Stomach (tissue), 19 donors: ENCODE measurements at places on chromosomes 11 and 22. TPM values are rescaled to one million over a fixed set of nuclear protein-coding genes. Genes with fewer than 3 reads are reported as not detected.

Gene MMP1
- not detected for total RNA-seq

Gene SLC22A8
- total RNA-seq = not detected

Gene OR56A1
- 0.18 TPM for total RNA-seq

Gene C1QTNF5
- 17.4 TPM for total RNA-seq

Gene CCDC87
- total RNA-seq = 0.45 TPM

Gene HBB
- 29.5 TPM for total RNA-seq

Gene ZNRD2
- 51.9 TPM for total RNA-seq

- H3K27ac ChIP-seq = no peak overlapping the region
- DNase-seq = no peak
- H3K4me3 ChIP-seq = no peak overlapping the region
Observed at GRCh38 chr11:64726211-64726641, 3.2 kb upstream of the NRXN2 start.

GRCh38 chr11:80495116-80495515 lies 1054.3 kb upstream of the TENM4 start:
- no peak overlapping the region for H3K27ac ChIP-seq
- no peaks in the 10 kb centered on the region for H3K36me3 ChIP-seq
- H3K4me3 ChIP-seq = no peak overlapping the region
- H3K4me1 ChIP-seq = no peaks in the 10 kb centered on the region

GRCh38 chr11:131300439-131300717 lies 70.0 kb upstream of the NTM start:
- H3K4me1 ChIP-seq = no peaks in the 10 kb centered on the region
- H3K27ac ChIP-seq = no peak overlapping the region
- no peak for DNase-seq
- H3K36me3 ChIP-seq = no peaks in the 10 kb centered on the region
- H3K4me3 ChIP-seq = no peak overlapping the region

DNA sequence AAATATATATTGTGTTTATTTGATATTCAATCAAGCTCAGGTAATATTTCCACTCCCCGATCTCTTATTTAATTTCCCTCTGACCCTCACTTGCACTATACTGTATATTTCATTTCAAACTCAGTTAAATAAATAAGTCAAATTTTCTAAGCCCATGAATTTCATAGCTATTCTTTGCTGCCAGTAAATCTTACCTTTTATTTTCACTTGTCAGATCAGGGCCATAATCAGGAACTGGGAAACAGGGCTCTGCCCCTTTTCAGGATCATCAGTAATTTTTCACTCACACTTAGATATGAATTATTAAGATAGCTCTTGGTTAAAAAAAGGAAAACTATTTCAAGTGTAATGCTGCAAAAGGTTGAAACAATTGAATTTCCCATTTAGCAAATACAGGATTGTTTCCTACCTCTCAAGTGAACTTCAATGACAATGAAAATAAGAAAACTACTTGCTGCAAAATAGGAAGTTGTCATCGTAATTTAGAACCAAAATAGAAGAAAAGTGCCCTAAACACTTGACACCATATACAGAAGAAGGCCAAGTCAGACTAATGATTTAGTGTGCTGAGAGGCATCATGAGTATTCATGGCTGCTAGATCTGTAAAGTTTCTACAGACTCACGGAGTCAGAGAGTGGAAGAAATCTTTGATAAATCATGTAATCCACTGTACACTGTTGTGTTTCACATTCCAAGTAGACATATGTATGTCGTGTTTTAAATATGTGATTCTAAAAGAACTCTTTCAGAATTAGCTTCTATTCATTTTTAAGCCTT lies 316.8 kb upstream of the CNTN5 start:
- H3K36me3 ChIP-seq = no peaks in the 10 kb centered on the region
- no peaks in the 10 kb centered on the region for H3K4me1 ChIP-seq
- no peaks in the 10 kb centered on the region for H3K27me3 ChIP-seq
- no peak overlapping the region for H3K4me3 ChIP-seq

GRCh38 chr22:38997518-38997917 lies 15.4 kb downstream of the APOBEC3B start:
- peaks cover 5% of the 10 kb centered on the region for H3K27me3 ChIP-seq
- no peaks in the 10 kb centered on the region for H3K36me3 ChIP-seq
- no peaks in the 10 kb centered on the region for H3K4me1 ChIP-seq
- DNase-seq = no peak

- H3K27me3 ChIP-seq = no peaks in the 10 kb centered on the region
- no peak overlapping the region for H3K27ac ChIP-seq
- peaks cover 8% of the 10 kb centered on the region for H3K36me3 ChIP-seq
- H3K4me3 ChIP-seq = no peak overlapping the region
- H3K4me1 ChIP-seq = no peaks in the 10 kb centered on the region
- no peak for DNase-seq
Observed at GRCh38 chr11:8650401-8650990, 32.0 kb downstream of the TRIM66 start.

DNA sequence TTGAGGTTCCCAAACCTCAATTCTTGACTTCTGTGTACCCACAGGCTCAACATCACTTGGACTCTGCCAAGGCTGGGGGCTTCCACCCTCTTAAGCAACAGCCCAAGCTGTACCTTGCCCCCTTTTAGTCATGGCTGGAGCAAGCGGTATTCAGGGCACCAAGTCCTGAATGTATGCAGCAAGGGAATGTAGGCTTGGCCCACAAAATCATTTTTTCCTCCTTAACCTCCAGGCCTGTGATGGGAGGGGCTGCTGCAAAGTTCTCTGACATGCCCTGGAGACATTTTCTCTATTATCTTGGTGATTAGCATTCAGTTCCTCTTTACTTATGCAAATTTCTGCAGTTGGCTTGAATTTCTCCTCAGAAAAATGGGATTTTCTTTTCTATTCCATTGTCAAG lies 4.9 kb upstream of the OR5L1 start:
- H3K27me3 ChIP-seq = no peaks in the 10 kb centered on the region
- H3K27ac ChIP-seq = no peak overlapping the region
- DNase-seq = no peak
- no peaks in the 10 kb centered on the region for H3K4me1 ChIP-seq
- no peaks in the 10 kb centered on the region for H3K36me3 ChIP-seq

GRCh38 chr22:17870407-17870806 lies 96.1 kb upstream of the BID start:
- H3K27me3 ChIP-seq = no peaks in the 10 kb centered on the region
- H3K4me3 ChIP-seq = no peak overlapping the region
- no peak for DNase-seq
- no peak overlapping the region for H3K27ac ChIP-seq

DNA sequence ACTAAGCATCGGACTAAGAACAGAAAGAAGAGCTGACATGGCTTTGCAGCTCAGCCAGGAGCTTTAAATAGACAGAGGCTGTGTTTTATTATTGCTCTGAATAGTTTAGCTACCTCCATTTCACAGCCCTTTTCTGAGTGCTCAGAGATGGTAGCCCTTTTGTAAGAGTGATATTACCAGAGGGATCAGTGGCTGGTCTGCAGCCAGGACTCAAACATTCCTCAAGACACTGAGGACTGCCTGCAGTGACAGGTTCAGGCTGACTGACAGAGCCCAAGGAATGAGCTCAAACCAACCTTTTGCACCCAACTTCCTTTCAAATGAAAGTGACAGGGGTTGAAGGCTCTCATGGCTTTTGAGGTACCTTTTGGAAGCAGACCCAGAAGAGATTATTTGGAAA lies 189.0 kb downstream of the DDX10 start:
- H3K4me3 ChIP-seq = no peak overlapping the region
- H3K27me3 ChIP-seq = no peaks in the 10 kb centered on the region
- no peaks in the 10 kb centered on the region for H3K4me1 ChIP-seq
- no peaks in the 10 kb centered on the region for H3K36me3 ChIP-seq
- DNase-seq = no peak
- H3K27ac ChIP-seq = no peak overlapping the region

GRCh38 chr11:70352601-70353000 lies 45.7 kb upstream of the CTTN start:
- H3K27me3 ChIP-seq = no peaks in the 10 kb centered on the region
- no peak overlapping the region for H3K27ac ChIP-seq
- no peak for DNase-seq
- H3K4me3 ChIP-seq = no peak overlapping the region

DNA sequence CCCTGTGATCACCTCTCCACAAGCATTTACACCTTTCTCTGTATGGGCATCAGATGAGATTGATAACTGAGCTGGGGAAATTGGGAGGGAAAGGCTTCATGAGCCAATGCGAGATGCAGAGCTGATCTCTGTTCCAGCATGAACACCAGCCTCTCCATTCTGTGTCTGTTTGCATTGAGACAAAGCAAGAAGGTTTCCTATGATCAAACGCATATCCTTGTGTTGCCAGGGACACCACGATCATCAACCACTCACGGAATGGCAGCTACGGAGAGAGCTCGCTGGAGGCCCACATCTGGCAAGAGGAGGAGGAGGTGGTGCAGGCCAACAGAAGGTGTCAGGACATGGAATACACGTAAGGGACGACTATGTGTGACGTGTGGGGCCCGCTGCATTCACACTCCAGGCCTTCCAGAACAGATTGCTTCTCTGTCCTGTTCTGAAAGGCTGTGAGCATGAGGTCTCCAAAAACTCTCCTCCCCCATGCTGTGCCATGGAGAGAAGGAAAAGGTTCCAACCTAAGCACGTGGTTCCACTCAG lies 96.4 kb downstream of the AMOTL1 start:
- no peak overlapping the region for H3K4me3 ChIP-seq
- DNase-seq = no peak
- peaks cover 86% of the 10 kb centered on the region for H3K36me3 ChIP-seq
- H3K4me1 ChIP-seq = no peaks in the 10 kb centered on the region
- H3K27me3 ChIP-seq = no peaks in the 10 kb centered on the region

GRCh38 chr22:37989146-37990045 lies 5.0 kb upstream of the SOX10 start:
- H3K27ac ChIP-seq = peak overlapping the region; percentile 13
- no peaks in the 10 kb centered on the region for H3K27me3 ChIP-seq
- no peak for DNase-seq
- H3K36me3 ChIP-seq = peaks cover 8% of the 10 kb centered on the region
